Heart right ventricle (tissue), 16 donors: ENCODE measurements at places on chromosomes 2 and 18. TPM values are rescaled to one million over a fixed set of nuclear protein-coding genes. Genes with fewer than 3 reads are reported as not detected.
A peak's percentile ranks its signal among the peaks of the same experiment; 100 is the strongest.

DNA sequence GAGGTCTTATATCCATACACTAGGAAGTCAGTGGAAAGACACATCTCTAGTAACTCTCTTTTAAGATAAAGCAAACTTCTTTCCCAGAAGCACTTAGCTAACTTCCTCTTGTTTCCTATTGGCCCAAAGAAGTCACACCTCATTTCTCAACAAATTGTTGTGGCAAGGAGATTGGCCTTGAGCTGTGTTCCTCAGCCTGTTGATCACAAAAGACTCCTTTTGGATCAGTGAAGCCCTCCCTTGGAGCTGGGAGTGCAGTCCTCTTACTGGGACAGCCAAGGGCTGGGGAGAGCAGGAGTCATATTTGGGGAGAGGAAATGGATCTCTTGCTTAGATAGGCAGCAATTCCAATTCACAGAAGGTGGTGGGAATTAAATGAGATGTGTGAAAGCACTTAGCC, 51.2 kb upstream of the DAPL1 start:
- no peaks in the 10 kb centered on the region for H3K27me3 ChIP-seq
- H3K27ac ChIP-seq, result peak overlapping the region; percentile 18
- H3K4me1 ChIP-seq, result peaks cover 61% of the 10 kb centered on the region

DNA sequence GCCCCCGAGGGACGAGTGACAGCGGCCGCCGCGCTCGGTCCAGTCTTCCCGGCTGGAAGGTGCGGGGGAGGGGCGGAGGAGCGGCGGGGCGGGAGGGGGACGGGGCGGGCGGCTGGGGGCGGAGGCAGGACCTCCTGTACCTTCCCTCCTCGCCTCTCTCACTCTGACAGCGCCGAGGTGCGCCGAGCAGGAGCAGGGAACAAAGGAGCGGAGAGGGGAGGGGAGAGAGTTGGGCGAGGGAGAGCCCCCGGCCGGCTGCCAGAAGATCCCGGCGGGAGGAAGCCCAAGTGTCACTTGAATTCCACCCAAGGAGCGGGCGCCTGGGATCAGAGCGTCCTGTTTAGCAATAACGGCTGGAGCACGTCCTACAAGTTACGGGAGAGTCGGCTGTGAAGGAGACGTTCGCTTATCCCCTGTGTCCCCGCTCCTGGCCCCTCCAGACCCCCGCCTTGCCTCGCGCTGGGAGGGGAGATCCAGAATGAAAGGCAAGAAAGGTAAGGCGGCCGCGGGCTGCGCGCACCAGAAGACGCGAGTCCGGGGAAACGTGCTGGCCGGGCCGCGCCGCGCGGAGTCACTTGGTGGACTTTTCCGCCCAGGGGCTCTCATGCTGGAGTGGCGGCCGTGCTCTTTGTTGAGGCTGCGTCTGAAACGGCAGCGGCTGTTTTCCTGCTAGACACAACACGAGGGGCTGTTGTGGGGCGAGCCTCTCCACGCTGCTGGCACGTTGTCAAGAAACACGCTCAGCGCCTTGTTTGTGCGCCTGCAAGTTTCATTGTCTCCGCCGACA, at the start of gene TGIF1:
Gene TGIF1 (plus strand): TSS at position 161 of the 787 bp plus-strand sequence. CDS start 318 bp downstream, at position 479.
- H3K36me3 ChIP-seq, result no peaks in the 10 kb centered on the region
- no peaks in the 10 kb centered on the region for H3K27me3 ChIP-seq
- DNase-seq, result peak; percentile 77

- H3K27me3 ChIP-seq, result no peaks in the 10 kb centered on the region
- no peaks in the 10 kb centered on the region for H3K36me3 ChIP-seq
- peaks cover 8% of the 10 kb centered on the region for H3K4me1 ChIP-seq
- no peak overlapping the region for H3K27ac ChIP-seq
Measured at GRCh38 chr2:216594081-216594480, 39.1 kb upstream of the IGFBP2 start.

DNA sequence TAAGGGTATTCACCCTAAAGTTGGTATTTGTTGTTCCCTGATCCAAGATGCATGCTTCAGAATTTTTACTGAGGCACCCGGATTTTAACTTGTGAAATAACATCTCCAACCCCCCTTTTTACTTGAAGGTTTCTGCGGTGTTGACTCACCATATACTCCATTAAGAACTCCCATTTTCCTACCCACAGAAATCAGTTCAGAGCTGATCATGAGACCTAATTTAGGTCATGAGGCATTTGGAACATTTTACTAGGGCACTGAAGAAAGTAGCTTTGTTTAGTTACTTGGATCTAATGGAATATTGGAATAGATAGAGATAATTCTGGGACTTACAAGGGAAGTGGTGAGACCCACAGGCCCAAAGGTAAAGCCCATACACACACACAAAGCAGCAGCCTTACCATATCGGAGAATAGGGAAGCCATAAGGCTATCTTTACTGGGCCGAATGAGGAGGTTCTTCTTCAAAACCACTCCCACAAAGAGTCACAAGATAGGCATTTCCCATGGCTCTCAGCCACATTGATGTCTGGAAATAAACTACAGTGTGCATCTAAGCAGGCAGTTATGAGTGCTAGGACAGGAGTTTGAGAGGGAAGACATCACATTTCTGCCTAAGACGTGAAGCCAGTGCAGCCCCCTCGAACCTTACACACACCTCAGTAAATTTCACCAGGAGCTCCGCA, 681.0 kb upstream of the LRRTM4 start:
- no peak for DNase-seq
- no peaks in the 10 kb centered on the region for H3K4me1 ChIP-seq
- H3K4me3 ChIP-seq, result no peak overlapping the region
- H3K27me3 ChIP-seq, result no peaks in the 10 kb centered on the region
- no peak overlapping the region for H3K27ac ChIP-seq

- H3K4me1 ChIP-seq, result no peaks in the 10 kb centered on the region
- H3K4me3 ChIP-seq, result no peak overlapping the region
- no peaks in the 10 kb centered on the region for H3K36me3 ChIP-seq
- H3K27me3 ChIP-seq, result no peaks in the 10 kb centered on the region
- no peak overlapping the region for H3K27ac ChIP-seq
Measured at GRCh38 chr2:56348392-56349210, 164.8 kb downstream of the CCDC85A start.

DNA sequence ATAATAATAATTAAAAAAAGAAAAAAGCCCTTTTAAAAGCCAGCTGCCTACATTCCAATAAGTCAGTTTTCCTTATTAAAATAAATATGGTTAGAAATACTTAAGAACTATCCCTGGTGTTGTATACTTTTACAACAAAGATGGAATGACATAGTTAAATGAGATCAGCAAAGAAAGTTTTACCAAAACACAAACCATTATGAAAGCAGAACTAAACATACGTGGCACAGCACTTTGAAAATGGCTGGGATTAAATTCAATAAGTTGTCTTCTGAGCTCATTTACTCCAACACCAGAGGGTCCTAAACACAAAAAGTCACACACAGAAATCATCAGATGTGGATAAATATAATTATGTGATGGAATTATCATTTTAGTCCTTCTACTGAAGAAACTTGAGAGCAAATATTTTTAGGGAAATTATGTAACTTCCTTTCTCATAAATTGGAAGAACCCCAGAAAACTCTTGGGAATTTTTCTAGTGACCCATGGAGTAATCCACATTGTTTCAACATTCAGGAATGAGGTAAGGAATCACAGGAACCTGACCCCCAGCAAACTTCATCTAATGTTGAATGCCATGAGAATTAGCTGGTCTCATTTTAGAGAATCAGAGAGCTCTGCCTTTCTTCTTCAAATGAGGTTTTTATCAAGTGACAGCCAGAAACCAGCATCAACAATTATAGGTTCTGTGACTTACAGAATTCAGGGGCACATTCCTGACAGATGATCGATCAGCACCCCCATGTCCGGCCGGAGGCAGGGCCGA, 11.5 kb upstream of the TMEM237 start:
- peaks cover 14% of the 10 kb centered on the region for H3K4me1 ChIP-seq
- no peak overlapping the region for H3K4me3 ChIP-seq
- DNase-seq, result no peak

GRCh38 chr2:133644846-133645245, 76.6 kb upstream of the NCKAP5 start:
- H3K27me3 ChIP-seq, result no peaks in the 10 kb centered on the region
- H3K4me1 ChIP-seq, result no peaks in the 10 kb centered on the region
- H3K27ac ChIP-seq, result no peak overlapping the region
- no peak for DNase-seq
- no peaks in the 10 kb centered on the region for H3K36me3 ChIP-seq
- no peak overlapping the region for H3K4me3 ChIP-seq

- no peak overlapping the region for H3K4me3 ChIP-seq
- no peaks in the 10 kb centered on the region for H3K27me3 ChIP-seq
- DNase-seq, result no peak
- H3K4me1 ChIP-seq, result no peaks in the 10 kb centered on the region
- H3K36me3 ChIP-seq, result no peaks in the 10 kb centered on the region
Measured at GRCh38 chr18:21303445-21303844, 61.4 kb downstream of the GREB1L start.

DNA sequence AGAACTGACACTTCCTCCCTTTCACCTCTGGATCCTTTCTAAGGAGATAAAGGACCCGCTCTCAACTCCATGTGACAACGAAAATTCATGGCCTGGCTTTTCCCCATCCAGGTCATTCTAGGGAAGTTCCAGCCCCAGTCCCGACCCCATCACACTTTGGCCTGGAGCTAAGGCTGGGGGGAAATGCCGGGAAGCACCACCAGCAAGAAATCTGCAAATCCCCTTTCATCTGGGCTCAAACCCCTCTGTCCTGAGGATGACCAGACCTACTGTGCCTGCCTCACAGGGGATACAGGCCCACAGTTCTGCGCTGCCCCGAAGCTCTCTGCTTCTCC, 1.3 kb downstream of the SIX2 start:
- no peak overlapping the region for H3K4me3 ChIP-seq
- H3K27ac ChIP-seq, result no peak overlapping the region
- DNase-seq, result no peak
- no peaks in the 10 kb centered on the region for H3K36me3 ChIP-seq

- no peak for DNase-seq
- H3K36me3 ChIP-seq, result no peaks in the 10 kb centered on the region
- no peaks in the 10 kb centered on the region for H3K4me1 ChIP-seq
- peak overlapping the region; percentile 17 for H3K27ac ChIP-seq
- no peak overlapping the region for H3K4me3 ChIP-seq
- H3K27me3 ChIP-seq, result no peaks in the 10 kb centered on the region
Measured at GRCh38 chr2:230677201-230677946, 35.3 kb upstream of the CAB39 start.

CEBPZOS gene
- polyA plus RNA-seq, result 190 TPM

SDC1 gene
- 0.44 TPM for polyA plus RNA-seq
